Activated CD4-positive, alpha-beta T cell treated with anti-CD3 and anti-CD28 coated beads, Interleukin-2, amount 10 ng/mL, durations not matched to agents 24 days and 14 days (primary cell): ENCODE measurements at places on chromosomes 5 and 9.

- no peak for DNase-seq
These were observed 497.2 kb downstream of the MAT2B start for GRCh38 chr5:164002628-164003027.

DNA sequence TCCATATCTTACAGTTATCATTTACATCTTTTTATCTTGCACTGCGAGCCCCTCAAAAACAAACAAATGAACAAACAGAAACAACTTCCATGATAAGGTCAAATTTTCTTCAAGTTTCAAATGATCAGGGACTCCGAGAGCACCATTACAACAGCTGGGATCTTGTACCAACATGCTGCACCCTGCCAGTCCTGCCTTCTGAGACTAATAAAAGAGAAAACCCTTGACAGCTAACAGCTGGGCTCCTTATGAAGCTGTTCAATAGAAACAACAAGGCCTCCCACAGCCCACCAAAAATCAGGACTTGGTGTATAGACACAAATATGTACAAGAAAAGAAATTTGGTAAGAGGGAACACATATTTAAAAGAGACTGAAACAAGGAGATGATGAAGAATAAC, 985.3 kb upstream of the DMAC1 start:
- DNase-seq, result no peak

GRCh38 chr5:158709279-158709678, 390.4 kb downstream of the EBF1 start:
- no peak for DNase-seq

GRCh38 chr5:68762201-68762600, 331.6 kb upstream of the SLC30A5 start:
- no peak for DNase-seq

DNA sequence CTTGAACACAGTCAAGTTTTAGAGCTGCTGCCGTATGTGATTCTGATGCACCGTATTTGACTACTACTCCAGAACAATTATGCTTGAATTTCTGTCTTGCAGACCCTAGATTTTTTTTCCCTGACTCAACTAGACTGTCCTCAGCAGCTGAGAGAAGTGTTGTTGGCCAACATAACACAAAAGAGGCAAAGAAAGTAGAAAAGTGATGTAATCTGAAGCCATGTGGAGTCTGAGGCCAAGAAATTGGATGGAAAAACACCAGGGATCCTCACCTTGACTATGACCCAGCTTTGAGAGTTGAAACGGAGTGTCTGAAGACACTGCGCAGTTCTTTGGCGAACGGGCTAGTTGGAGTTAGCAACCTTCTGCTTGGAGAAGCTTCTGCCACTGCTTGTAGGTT, 36.3 kb upstream of the FGF1 start:
- DNase-seq, result no peak
